Inflammatory macrophage treated with lipopolysaccharide for 1 hour (primary cell): ENCODE measurements at places on chromosomes 16 and 17.

GRCh38 chr17:77400445-77400870 lies 259.7 kb downstream of the SEC14L1 start:
- peak; percentile 47 for DNase-seq

- no peak for DNase-seq
These were observed 75.7 kb downstream of the TANC2 start for GRCh38 chr17:63041722-63042121.

GRCh38 chr16:75575958-75576357 lies 9.8 kb downstream of the GABARAPL2 start:
- DNase-seq: peak; percentile 46

DNA sequence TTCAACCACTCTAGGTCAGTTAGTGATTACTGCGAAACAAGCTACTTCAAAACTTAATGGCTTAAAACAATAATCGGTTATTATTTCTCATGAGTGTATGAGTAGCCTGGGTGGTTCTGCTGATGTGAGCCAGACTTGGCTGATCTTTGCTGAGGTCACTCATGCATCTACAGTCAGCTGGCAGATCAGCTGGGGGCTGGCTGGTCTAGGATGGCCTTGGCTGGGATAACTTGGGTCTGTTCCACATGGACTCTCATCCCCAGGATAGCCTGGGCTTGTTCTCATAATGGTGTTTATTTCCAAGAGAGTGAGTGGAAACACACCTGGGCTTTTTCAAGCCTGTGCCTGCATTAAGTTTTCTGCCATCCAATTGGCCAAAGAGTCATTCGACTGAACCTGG lies 13.0 kb downstream of the CCDC182 start:
- no peak for DNase-seq

DNA sequence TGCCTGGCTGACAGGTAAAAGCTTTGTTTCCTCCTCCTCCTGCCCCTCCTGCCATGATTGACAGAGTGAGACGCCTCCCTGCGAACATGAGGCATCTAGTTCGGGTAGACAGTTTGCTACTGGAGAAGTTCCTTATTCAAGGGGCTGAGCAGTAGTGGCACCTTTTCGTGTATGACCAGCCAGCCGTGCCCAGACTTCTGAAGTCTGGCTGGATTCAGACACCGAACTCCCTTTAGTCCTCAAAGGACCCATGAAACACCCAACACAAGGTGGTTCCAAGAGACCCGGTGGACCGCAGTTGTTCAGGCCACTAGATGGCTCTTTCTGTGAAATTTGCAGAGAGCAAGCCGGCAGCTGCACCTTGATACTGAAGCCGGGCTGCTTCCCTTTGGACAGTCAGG lies 192.8 kb downstream of the XYLT1 start:
- DNase-seq: peak; percentile 10

- no peak for DNase-seq
These were observed 36.8 kb downstream of the HS3ST3B1 start for GRCh38 chr17:14337596-14338079.

DNA sequence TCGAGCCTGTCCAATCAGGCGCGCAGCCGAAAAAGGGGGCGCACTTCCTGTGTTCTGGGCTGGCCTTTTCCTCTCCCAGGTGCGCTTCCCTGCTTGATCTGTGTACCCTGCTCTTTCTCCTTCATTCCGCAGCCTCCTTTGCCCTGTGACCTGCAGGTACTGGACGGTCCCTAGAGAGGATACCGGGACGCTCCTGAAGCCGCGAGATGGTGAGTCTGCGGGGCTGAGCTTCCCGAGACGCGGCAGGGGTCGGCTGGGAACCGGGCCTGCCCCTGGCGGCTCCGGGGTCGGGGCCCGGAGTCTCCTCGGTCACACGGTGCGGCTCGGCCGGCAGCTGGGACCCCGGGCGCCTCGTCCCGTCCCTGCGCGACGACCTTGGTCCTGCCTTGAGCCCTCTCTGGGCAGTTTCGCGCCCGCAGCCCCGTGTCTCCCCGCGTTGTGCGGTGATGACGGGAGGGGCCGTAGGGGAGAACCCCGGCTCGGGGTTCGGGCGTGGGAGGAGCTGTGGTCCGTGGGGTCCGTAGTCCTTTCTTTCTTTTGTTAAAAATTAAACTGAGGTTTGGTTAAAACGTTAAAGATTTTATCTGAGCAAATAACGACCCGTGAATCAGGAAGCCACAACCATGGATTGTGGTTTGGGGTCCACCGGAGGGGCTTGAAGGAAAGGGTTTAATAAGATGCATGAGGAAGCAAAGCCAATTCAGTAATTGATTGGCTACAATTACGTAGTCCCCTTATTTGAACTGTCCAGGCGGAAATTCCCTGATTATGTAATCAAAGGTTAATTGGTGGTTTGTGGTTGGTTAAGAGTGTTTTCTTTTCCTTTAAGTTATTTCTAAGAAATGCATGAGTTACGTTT lies 172.8 kb upstream of the ZNF267 start:
- DNase-seq: peak; percentile 47
